GM20000 (cell line): ENCODE measurements at places on chromosomes 1 and 21.

GRCh38 chr1:9413071-9413876, 120.6 kb downstream of the SPSB1 start:
- peak; percentile 87 for DNase-seq

DNA sequence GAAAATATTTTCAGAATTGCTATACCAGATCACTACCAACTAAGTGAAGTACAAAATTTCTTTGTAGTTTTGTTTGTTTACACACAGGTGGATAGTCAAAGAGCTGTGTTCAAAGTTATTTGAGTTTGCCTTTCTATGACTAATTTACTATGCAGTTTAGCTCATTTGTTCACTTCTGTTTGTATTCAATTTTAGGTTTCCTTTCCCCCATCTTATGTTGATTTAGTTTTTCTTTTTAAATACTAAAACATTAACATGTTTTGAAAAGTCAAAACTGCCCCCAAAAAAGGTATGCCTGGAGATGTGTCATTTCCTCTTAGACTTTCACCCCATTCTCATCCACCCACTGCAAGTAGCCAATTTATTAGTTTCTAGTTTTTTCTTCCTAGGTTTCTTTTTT, 18.7 kb upstream of the RIPPLY3 start:
- DNase-seq = no peak

DNA sequence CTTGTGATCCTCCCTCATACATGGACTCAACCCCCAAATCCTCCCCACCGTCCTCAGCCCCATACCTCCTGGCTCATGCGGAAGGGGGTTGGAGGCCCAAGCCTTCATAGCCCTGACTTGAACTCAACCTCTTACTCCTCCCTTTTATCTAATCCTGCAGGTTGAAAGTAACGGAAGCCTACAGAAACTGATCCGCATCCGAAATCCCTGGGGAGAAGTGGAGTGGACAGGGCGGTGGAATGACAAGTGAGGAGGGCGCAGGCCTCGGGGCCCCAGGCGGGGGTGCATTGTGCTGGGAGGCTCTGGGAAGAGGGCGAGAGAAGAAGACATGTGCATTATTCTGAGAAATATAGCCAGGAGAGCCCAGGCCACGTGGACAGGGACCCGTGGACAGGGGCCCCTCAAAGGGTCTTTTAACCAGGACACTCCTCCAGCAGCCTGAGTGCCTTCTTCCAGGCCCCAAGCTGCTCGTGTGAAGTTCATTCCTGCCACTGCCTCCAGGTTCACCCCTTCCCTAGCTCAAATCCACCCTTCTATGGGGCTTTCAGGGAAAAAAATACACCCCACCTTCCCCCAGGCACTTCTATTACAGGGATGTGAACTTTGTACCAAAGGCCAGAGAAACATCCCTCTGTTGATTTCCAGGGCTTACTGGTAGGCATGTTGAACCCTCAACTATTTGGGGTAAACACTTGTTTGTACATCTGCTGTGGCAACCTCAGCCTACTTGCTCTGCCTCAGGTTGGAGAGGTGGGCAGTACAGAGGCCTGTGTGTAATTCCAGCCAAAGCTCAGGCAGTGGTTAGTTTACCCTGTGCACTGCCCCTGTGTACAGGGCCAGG, 38.6 kb downstream of the CAPN2 start:
- no peak for DNase-seq

GRCh38 chr1:46411010-46411405, 16.9 kb downstream of the FAAH start:
- no peak for DNase-seq

DNA sequence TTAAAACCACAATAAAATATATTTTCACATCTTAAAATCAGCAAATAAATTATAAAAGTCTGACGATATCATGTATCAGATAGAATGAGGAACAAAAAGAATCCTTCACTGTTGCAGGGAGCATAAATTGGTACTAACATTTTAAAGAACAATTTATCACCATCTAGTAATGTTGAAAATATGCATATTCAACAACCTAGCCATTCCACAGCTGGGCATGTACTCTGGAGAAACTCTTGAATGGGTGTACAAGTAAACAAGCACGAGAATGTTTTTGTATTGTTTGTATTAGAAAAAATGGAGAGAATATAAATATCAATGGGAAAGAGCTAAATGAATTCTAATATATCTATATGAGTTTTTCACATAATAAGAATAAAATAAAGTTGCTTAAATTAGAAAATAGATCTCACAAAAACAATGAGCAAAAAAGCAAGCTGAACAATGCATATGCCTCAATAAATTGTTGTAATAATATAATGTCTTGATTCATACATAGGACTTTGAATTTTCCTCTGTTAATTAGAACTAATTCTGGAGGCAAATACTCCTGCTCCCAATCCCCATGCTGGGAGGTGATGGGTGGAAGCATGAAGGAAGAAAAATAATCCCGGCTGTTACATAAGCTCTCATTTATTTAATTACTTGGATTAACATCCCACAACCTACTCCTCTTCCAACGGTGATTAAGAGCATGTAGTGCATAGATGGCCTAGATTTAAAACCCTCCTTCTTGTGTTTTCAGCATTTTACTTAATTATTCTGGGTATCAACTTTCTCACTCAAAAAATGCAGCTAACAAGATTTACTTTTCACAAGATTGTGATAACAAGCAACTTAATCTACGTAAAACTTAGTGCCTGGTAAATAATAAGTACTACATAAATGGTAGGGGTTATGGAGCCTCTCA, 5.5 kb upstream of the FMO2 start:
- no peak for DNase-seq

- no peak for DNase-seq
Measured at GRCh38 chr1:30008998-30009657, 714.3 kb downstream of the MATN1 start.

GRCh38 chr1:113949007-113949406, 19.9 kb downstream of the HIPK1 start:
- DNase-seq = no peak

DNA sequence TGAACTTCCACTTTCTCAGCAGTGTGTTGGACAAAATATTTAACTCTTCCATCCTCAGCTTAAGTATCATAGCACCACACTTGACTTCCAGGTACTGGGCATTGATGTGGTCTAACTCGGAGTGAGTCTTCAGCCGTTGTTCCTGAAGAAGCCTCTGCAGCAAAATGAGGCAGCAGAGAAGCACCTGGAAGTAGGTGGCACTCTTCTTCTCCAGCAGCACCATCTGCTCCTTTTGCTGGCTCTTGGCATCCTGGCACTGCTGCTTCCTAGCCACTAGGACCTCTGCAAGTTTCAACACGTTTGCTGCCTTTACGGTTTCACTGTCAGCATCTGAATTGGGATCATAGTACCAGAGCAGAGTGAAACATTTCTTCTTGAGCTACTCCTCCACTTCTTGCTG, 162.5 kb upstream of the GORAB start:
- DNase-seq = no peak

DNA sequence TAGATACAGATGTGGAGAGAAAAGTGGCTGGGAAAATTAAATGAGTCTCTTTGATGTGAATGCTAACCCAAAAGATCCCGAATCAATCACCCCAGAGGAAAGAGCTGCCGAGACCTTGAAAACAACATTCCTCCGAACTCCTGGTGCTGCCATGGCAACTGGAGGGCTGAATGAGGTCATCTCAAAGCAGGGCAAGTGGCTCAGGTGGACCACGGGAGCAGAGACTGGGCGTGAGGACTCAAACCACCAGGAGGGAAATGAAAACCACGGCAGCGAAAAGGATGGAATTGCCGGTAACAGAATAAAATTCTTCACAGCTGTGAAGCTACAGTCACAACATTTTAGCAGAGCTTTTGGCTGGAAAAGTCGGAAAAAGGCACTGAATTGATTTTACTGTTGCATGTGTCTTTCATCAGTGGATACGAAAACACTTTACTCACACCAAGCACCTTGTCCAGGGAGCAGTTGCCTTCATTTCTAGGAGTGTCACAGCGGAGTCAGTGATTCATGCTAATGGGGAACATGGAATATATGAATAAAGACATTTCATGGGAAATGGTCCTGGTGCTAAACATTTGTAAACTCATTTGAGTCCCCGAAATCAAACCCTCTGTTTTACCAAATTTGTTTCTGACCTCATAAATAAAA, 23.2 kb upstream of the BECN2 start:
- DNase-seq = no peak

DNA sequence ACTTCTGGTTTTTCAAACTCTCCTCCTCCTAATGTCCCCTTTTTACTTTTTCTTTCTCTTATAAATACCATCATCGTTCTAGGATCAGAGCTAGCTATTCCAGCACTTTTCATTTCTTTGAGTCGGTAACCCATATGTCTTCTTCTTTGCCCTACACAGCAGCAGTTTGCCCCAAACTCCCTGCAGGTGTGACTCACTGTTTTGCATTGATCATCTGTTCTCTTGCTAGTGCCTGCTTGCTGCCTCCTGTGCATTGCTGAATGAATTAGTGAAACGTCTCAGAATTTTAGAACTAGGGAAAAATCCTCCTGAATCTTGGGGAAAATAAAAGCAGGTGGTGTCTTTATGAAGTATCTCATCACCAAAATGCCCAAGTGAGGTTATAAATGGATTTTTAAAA, 21.7 kb downstream of the KCNK2 start:
- DNase-seq = no peak

GRCh38 chr1:223001653-223002634, 141.1 kb downstream of the TLR5 start:
- no peak for DNase-seq

DNA sequence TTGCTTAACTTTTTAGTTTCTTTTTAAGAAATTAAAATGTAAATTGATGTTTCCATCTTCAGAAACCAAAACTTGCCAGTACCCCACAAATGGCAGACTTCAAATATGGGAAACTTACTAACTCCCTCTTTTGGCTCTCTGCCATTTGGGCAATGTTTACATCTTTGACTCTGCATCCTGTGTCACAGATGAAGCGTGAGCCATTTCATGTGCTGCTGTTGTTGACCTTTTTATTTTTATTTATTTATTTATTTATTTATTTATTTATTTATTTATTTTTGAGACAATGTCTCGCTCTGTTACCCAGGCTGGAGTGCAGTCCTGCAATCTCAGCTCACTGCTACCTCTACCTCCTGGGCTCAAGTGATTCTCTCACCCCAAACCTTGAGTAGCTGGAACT, 16.0 kb upstream of the COG2 start:
- DNase-seq = no peak

- DNase-seq = no peak
Measured at GRCh38 chr1:7149080-7149838, 364.0 kb downstream of the CAMTA1 start.

DNA sequence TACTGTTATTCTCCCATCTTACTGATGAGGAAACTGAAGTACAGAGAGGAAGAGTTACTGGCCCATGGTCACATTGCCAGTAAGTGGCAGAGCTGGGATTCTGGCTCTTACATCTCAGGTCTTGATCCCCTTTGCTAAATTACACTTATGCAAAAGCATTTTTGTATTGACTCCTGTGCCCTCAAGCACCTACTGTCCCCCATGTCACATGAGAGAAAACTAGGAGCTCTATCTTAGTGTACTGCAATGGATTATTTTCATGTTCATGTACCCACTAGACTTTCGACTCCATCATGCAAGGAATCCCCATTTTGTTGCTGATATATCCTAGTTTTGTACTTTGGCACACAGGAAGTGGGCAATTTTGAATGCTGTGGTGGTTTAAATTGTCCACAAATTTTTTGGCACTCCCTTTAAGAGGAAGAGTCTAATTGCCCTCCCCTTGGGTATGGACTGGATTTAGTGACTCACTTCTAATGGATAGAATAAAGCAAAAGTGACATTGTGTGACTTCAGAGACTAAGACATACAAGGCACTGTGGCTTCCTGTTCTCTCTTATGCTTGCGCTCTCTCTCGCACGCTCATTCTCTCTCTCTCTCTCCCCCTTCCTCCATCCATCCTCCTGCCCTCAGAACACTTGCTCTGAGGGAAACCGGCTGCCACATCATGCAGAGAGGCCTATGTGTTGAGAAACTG, 43.5 kb upstream of the JAK1 start:
- DNase-seq = no peak

DNA sequence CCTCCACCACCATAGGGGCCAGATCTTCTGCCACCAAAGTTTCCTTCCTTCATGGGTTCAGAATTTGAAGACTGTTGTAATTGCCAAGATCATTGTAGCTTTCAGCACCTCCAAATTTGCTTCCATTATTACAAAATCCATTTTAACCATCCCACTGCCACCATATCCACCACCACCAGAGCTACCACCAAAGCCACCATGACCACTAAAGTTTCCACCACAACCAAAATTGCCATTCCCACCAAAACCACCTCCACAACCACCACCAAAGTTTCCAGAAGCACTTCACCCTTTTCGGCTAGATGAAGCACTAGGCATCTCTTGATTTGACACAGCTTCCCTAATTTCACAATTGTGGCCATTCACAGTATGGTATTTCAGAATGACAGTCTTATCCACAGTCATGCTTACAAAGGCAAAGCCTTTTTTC, 45.2 kb downstream of the SLC30A7 start:
- no peak for DNase-seq

- no peak for DNase-seq
Measured at GRCh38 chr21:14771593-14771992, 225.5 kb upstream of the SAMSN1 start.

GRCh38 chr1:179101566-179101965, 19.7 kb downstream of the TOR3A start:
- no peak for DNase-seq

DNA sequence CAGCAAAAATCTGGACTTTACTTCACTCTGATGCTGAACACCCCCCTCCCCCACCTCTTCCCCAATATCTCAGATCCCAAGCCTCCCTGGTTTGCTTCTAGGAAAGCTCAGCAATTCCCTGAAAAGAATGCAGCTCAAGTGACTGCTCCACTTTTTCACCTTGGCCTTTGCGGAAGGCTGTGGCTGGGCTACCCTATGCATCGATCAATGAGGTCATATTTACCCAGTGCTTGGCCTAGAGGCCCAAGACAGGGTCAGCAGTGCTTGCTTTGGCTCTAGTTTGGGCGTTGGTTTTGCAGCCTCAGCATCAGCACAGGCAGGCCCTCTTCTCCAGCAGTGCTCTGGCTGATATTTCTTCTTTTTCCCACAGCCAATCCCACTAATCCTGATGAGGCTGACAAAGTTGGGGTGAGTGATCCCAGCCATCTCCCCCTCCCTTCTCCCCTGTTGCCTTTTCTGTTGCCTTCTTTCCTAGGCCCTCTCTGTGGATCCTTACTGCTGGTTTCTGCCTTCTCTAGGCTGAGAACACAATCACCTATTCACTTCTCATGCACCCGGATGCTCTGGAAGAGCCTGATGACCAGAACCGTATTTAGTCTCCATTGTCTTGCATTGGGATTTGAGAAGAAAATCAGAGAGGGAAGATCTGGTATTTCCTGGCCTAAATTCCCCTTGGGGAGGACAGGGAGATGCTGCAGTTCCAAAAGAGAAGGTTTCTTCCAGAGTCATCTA, 14.2 kb downstream of the FCGR2B start:
- no peak for DNase-seq

DNA sequence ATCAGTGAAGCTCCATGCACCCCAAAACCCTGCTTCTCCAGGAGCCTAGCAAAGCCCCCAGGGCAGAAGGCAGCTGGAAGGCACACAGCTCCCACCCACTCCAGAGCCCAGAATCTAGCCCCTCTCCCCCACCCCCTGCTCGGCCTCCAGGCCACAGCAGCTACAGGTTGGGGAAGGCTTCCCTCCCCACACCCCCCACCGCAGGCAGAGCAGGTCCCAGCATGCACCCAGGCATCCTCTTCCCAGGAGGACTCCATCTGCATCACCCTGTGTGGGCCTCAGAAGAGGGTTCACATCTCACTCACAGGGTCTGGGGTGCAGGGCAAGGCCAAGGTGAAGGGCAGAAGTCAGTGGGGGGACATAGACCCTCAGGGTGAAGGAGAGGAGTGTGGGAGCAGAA, 719 bp downstream of the S100A14 start:
- no peak for DNase-seq

- DNase-seq = no peak
Measured at GRCh38 chr1:201163707-201164106, 9.4 kb upstream of the TMEM9 start.
